T follicular helper cell (primary cell): ENCODE measurements at places on chromosomes 13 and 19.

- no peak for DNase-seq
Measured at GRCh38 chr19:55659822-55660221, 5.0 kb downstream of the U2AF2 start.

DNA sequence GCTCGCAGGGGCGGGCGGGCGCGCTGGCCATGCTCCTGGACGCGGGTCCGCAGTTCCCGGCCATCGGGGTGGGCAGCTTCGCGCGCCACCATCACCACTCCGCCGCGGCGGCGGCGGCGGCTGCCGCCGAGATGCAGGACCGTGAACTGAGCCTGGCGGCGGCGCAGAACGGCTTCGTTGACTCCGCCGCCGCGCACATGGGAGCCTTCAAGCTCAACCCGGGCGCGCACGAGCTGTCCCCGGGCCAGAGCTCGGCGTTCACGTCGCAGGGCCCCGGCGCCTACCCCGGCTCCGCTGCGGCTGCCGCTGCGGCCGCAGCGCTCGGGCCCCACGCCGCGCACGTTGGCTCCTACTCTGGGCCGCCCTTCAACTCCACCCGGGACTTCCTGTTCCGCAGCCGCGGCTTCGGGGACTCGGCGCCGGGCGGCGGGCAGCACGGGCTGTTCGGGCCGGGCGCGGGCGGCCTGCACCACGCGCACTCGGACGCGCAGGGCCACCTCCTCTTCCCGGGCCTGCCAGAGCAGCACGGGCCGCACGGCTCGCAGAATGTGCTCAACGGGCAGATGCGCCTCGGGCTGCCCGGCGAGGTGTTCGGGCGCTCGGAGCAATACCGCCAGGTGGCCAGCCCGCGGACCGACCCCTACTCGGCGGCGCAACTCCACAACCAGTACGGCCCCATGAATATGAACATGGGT is 599 bp downstream of the ZIC2 start:
- DNase-seq, result no peak

DNA sequence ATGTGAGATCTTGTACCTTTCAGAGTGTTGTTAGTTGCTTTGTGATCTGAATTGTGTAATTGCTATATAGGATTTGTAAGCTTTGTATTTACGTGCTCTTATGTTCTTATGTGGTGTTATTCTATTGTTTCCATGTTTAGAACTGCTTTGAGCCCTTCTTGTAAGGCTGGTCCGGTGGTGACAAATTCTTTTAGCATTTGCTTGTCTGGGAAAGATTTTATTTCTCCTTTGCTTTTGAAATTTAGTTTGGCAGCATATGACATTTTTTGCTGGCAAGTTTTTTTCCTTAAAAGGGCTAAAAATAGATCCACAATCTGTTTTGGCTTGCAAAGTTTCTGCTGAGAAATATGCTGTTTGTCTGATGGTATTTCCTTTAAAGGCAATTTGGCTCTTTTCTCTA is 1089.2 kb upstream of the PCDH9 start:
- no peak for DNase-seq

- DNase-seq, result no peak
Measured at GRCh38 chr19:7674010-7675005, 2.6 kb upstream of the MCEMP1 start.

- DNase-seq, result no peak
Measured at GRCh38 chr19:38718747-38719543, 25.3 kb downstream of the CAPN12 start.

- no peak for DNase-seq
Measured at GRCh38 chr19:13781547-13781946, 7.3 kb downstream of the C19orf53 start.

- DNase-seq, result no peak
Measured at GRCh38 chr13:26601669-26602068, 44.2 kb downstream of the WASF3 start.

DNA sequence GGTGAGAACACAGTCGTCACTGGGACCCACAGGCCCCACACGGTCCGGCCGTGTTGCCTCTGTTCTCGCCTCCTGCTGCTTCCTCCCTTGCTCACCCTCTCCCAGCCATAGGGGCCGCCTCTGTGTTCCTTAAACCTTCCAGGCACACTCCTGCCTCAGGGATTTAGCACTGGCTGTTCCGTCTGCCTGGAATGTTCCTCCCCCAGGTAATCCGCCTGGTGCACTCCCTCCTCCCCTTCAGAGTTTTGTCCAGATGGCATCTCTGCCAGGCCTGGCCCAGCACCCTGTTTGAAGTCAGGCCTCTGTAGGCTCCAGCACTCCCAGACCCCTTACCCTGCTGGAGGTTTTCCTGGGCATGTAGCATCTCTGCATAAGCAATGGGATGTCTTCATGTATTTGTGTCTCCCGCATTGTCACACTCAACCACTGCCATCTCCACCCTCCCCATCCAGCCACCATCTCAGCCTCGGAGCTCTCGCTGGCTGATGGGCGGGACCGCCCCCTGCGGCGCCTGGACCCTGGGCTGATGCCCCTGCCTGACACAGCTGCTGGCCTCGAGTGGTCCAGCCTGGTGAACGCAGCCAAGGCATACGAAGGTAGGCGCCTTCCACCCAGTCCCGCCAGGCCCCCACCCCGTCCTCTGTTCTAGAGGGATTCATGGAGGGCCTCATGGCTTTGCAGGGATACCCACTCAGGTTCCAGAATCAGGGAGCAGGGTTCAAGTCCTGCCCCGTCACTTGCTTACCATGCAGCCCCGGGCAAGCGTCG is 25.9 kb downstream of the DPF1 start:
- no peak for DNase-seq
